Right lobe of liver (tissue), 6 donors: ENCODE measurements at places on chromosomes 7 and 10.

- DNase-seq = no peak
Observed at GRCh38 chr10:64142395-64142794, 621.2 kb downstream of the REEP3 start.

- no peak for DNase-seq
Observed at GRCh38 chr10:35765996-35766395, 123.9 kb upstream of the FZD8 start.

DNA sequence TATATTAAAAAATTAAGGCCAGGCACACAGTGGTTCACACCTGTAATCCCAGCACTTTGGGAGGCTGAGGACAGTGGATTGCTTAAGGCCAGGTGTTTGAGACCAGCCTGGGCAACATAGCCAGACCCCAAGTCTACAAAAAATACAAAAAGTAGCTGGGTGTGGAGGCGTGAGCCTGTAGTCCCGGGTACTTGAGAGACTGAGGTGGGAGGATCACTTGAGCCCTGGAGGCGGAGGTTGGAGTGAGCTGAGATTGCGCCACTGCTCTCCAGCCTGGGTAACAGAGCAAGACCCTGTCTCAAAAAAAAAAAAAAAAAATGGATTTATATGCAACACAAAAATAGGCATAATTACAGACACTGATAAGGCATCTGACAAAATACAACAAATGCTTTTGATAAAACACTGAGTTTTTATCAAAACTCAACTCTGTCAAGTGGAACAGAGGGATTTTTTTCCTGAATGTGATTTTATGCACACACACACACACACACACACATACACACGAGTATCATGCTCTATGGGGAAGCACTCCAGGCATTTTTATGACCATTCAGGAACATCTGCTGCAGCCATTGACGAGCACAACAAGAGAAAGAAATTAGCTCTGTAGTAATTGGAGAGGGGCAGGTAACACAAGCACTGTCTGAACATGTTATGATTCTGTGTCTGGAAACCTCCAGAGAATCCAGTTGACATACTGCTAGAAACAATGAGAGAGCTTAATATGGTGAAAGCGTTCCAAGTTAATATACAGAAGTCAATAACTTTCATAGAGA lies 193.1 kb downstream of the WDR37 start:
- DNase-seq = no peak

- no peak for DNase-seq
Observed at GRCh38 chr7:47277321-47277781, 304.6 kb downstream of the TNS3 start.

DNA sequence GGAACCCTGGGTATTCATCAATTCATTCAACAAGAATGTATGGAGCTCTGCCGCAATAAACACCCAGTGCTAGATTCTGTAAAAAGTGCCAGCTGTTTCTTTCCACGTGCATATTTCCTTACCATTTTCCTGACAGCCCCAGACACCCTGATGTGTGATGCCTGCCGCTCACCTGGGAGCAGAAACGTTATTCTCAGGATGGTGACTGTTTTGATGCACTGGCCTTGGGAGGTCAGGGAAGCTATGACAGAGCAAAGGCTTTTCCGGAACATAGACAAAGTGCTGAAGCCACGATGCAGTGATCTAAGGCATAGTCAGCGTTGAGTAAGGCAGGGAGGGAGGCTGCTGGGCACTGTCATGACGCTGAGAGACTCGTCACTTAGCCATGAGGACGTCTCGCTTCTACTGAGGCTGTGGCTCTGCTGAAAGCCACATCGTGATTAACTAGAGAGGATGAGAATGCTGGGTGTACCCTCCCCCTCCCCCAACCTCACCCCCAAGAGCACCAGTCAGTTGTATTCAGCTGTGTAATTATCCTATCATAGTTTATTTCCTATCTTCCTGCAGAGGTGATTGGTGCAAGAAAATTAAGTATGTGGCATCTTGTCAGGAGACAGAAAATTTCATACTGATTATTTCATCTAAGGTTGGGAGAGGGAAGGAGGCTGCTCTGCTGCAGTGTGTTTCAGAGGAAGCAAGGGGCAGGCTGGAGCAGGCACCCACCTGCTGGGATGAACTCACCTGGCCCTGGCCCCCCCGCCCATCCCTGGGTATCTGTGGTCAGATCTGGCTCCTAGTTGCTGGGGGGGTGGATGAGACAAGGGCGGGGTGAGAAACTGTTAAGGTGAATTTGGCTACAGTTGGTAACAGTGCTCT lies 48.8 kb upstream of the SMNDC1 start:
- no peak for DNase-seq

DNA sequence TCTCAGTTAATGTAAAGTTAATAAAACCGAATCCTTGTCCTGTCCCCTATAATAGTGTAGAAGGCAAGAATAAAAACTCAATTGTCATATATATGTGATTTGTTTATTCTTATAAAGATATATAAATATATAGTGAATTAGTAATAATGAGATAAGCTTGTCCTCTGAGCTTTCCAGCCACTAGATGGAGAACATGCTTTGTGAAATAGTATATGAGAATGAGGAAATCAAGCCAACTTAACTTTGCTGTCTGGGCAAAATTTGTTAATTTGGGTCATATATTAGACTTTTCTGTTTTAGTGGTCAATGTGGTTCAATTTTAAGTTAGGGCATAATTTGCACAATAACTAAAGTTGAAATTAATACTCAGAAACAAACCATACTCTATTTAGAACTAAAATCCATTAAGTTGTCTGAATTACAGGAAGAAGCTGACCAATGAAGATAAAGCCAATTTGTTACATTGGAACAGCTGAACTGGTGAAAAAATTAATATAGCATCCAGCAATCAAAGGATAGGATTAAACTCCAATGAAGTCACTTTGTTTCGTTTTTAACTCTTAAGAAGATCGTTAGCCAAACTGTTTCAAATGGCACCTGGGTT lies 595.0 kb downstream of the ARL4A start:
- DNase-seq = no peak

DNA sequence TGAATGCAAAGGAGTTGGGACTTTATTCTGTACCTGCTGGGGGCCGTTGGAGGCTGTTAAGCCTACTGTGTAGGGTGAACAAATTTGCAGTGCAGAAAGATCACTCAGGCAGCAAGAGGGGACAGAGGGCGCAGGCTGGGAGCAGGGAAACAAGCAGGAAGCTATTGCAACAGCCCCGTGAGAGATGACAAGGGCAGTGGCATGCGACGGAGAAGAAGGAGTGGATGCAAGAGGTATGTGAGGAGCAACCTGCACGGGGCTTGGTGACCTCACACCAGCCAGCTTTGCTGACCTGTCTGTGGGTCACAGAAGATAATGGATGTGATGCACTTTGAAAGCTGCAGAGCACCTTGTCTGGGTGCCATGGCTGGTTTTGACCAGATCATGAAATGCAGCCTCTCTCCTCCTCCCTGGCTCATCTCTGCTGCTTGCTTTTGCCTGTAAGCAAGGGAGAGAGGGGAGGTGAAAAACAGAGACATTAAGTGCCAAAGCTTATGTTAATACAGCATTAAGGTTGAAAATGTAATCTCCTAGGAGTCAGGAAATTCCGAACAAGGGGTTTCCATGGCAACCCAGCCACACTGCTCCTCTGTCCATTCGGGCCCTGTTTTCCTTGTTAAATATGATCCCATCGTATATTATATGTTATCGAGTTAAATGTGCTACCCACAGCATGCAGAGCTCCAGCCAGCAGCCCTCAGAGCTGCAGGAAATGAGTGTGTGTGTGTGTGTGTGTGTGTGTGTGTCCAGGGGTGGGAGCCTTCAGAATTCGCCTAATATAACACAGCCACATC lies 314.3 kb upstream of the ZMIZ1 start:
- no peak for DNase-seq

- no peak for DNase-seq
Observed at GRCh38 chr7:4168541-4168940, 513.6 kb upstream of the FOXK1 start.

- DNase-seq = no peak
Observed at GRCh38 chr7:99004781-99005500, 126.6 kb downstream of the TRRAP start.

GRCh38 chr10:19119191-19119590 lies 70.6 kb downstream of the MALRD1 start:
- no peak for DNase-seq

DNA sequence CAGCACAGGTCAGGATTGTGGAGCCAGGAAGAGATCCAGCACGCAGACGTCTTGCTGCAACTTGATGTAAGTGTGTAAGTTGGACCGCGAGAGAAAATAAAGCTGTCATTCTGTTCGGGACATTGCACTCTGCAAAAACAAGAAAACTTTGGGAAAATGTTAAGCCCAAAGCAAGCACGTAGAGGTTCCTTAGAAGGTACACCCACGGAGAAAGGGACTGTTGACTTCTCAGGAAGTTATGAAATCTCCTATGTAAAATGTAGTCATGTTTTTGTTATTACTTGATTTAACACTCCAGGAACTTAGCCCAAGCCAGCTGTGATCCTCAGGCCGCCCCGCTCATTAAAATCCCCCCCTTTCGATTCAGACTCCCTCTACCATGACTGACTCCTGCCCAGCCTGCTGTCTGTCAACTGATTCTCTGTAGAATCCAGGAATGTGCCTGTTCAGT lies 196.1 kb upstream of the TCF7L2 start:
- DNase-seq = no peak

- no peak for DNase-seq
Observed at GRCh38 chr10:116688241-116688711, 54.1 kb downstream of the HSPA12A start.

DNA sequence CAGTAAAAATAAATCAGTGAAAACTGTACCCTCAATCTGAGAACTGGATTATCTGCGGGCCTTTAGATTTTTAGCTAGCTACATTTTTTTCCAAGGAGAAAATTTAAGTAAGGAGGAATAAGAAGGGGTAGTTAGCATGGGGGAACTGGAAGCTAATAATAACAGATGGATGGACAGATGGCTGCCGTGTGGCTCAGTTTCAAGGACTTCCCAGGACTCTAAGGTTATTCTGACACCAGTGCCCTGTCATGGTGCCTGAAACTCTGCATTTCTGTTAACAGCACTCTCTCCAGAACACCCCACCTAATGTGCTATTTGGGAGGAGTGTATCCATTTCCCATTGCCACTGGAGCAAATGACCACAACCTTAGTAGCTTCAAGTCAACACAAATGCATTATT lies 75.7 kb upstream of the PDE1C start:
- DNase-seq = no peak

GRCh38 chr10:66239062-66239461 lies 686.8 kb upstream of the LRRTM3 start:
- DNase-seq = no peak

DNA sequence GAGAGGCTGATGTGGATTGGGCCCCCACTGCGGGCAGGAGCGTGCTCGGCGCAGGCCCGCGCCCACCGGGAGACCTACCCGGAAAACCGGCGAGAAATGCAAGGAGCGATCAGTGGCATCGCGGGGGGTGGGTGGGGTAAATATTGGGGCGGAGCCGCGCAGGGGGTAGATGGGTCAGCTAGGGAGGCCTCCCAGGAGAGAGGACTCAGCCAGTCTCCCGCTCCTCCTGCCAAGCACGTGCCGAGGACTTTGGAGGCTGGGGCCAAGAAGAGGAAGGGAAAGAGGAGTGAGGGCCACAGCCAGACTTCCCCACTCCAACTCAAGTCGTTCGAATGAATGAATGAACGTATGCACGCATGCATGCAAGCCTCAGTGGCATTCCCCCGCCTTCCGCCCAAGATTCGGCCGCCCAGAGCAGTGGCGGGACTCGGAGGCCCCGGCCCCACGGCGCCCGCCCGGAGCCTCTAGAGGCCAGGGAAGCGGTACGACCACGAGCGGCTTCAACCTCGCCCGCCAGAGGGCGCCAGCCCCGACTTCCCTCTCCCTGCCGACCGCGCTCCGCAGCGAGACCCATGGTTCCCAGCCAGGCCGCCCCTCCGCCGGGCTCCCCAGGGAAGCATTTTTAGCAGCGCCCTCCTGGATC lies 3.6 kb downstream of the NPM3 start:
- DNase-seq = peak; percentile 82

- no peak for DNase-seq
Observed at GRCh38 chr10:102581981-102582580, 62.2 kb upstream of the TRIM8 start.

- no peak for DNase-seq
Observed at GRCh38 chr10:90018819-90019218, 317.4 kb downstream of the KIF20B start.

GRCh38 chr7:75995052-75995471 lies 667 bp upstream of the TMEM120A start:
- DNase-seq = no peak

GRCh38 chr7:12719981-12720865 lies 32.8 kb downstream of the ARL4A start:
- no peak for DNase-seq

GRCh38 chr7:2513702-2514101 lies 5.9 kb upstream of the LFNG start:
- no peak for DNase-seq

DNA sequence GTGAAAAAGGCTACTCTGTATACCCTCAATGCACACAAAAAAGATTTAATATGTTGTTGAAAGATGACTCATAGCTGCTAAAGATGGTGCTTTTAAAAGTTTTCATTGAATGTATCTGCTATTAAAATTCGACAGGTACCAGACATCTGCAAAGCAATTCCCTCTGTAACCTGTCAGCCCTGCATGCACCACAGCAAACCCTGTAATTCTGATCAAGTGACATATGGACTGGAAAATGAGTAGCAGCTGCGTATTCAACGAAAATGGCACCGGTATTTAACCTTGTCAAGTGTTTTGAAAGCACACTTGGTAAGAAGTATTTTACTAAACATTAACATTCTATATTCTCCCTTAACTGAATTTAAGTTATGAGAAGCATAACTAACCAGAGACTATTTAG lies 58.2 kb upstream of the PTPRN2 start:
- no peak for DNase-seq

DNA sequence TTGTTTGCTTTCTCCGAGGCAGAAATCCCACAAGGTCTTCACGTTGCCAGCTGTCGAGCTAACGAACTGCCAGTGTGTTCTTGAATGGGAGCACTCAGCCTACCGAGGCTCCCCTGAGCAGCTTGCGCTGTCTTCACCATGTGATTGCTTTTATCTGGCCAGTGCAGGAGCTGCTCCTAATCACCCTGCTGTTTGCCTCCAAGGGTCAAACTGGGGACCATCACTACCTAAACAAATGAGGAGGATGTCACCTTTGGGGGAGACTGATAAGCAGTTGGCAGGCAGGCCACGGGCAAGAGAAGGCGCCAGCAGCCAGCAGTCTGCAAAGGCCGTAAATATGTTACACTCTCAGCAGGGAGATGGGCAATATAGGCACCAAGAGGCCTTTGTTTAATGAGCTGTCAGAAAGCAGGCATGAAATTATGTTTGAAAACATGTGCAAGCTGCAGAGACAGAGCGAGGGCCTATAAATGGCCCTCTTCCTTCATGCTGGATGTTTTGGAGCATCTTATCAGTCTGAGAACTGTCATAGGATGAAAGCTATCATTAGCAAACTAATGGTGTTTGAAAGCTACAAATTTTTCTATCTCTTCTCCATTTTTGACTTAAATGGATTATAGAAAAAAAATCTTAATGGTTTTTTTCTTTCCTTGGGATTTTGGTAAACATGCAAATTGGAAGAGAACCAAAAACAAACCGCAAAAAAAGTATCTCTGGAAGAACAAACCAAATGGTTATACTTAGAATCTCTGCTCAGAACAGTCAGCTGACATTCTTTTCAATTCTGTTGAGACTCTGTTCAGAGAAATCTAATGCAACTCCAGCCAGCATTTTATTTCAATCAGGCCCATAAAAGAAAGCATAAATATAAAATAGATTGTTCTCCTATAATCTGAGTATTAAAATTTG lies 267.3 kb upstream of the NPVF start:
- no peak for DNase-seq
